ENCODE measurements at places on chromosomes 6 and 20.

DNA sequence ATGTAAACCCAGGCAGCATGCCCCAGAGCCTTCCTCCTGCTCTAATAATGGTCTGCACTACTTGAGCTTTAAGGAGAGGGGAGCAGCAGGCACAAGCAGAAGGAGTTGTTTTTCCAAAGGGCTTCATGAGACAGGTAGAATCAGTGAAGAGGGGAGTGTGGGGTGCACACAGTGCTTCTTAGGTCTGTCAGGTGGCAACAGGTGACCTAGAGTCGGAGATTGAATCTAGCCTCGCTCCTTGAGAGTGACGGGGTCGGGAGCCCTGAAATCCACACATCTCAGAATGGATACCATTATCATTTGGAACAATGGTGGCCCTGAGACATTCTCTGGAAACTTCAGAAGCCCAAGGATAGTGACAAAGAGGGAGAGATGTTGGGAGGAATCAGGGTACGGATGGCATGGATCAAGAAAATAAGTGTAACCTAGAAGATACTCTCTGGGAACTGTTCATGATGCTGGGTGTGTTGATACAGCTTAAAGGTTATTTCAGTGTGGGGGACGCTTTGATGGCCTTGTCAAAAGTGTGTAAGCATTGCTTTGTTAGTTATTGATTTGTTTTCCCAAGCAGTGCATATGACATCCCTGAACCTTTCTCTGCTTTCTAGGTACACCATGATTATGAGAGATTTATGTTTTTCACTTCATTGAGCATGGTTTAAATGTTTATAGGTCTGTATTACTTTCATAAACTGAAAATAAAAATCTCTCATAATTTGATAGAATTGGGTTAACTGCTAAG is 77.8 kb upstream of the L3MBTL3 start:
- no peak for DNase-seq

GRCh38 chr6:64155063-64155462 is 519.5 kb downstream of the PHF3 start:
- DNase-seq, result no peak

DNA sequence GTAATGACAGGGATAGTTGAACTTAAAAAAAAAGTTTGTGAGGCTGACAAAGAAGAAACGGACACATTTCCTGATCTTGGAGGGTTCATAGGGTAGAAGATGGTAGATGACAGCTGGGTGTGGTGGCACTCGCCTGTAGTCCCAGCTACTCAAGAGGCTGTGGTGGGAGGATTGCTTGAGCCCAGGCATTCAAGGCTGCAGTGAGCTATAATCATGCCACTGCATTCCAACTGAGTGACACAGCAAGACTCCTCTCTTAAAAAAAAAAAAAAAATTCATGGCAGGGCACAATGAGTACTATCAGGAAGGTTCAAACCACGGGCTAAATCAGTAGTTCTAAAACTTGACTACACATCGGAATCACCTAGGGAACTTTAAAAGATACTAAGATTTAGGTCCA is 2.0 kb upstream of the MICA start:
- no peak for DNase-seq

DNA sequence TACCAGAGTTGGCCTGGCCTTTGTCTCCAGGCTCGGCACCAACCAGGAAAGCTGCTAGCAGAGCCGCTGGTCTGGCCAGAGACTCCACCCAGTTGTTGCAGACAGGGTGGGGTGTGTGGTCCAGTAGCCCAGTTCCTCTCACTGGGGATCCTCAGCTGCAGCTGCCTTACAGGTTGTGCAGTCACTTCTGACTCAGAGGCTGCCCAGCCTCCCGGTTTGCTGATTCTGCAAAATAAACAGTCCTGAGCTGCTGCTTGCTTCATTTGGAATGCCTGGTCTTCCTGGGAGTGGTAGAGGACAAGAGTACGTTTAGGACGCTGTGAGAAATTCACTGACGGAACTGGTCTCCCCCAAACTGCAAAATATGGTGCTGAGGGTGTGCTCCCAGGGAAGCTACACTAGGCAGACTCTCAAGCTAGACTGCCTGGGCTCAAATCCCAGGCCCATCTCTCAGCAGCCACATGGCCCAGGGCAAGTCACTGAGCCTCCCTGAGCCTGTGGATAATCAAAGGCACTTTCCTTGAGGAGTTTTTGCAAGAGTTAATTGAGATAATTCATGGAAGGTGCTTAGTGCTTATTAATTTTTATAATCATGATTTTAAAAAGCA is 246.1 kb downstream of the TFAP2C start:
- no peak for DNase-seq

- DNase-seq, result no peak
Observed at GRCh38 chr6:6346427-6347023, 26.1 kb upstream of the F13A1 start.

GRCh38 chr6:164693944-164694343 is 615.5 kb downstream of the C6orf118 start:
- no peak for DNase-seq

GRCh38 chr6:128095362-128095761 is 194.5 kb upstream of the THEMIS start:
- no peak for DNase-seq

DNA sequence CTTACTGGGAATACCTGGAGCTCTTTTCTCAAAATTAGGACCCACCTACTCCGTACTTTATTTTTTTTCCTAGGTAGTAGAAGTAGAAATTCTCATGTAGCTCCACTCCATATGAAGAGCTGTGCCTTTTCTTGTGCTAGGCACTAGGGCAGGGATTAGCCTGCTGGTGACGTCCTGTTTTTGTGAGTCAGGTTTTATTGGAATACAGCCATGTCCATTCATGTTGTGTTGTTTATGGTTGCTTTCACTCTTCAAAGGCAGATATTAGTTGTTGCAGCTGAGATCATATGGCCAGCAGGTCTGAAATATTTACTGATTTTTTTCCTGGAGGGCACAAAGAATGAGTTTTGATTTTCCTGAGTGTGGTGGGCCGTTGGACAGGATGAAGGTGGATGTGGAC is 20.5 kb downstream of the XRN2 start:
- DNase-seq, result no peak

DNA sequence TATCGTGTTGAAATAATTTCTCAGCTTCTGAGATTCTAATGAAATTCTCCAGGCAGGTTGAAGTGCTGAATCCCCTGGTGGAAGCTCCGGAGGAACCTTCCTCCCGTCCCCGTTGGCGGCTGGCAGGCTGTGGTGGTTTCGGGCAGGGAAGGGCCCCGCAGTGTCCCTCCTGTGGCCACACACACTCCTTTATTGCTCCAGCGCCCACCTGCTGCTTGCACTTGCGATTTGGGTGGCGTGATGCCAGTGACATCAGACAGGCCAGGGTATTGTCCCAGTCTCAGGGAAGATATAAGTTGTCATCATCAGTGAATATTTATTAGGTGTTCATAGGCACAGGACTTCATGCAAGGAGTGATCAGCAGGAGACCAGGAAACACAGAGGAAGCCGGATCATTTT is 530.4 kb downstream of the QKI start:
- DNase-seq, result no peak

GRCh38 chr20:23094213-23094896 is 8.2 kb upstream of the CD93 start:
- DNase-seq, result no peak

DNA sequence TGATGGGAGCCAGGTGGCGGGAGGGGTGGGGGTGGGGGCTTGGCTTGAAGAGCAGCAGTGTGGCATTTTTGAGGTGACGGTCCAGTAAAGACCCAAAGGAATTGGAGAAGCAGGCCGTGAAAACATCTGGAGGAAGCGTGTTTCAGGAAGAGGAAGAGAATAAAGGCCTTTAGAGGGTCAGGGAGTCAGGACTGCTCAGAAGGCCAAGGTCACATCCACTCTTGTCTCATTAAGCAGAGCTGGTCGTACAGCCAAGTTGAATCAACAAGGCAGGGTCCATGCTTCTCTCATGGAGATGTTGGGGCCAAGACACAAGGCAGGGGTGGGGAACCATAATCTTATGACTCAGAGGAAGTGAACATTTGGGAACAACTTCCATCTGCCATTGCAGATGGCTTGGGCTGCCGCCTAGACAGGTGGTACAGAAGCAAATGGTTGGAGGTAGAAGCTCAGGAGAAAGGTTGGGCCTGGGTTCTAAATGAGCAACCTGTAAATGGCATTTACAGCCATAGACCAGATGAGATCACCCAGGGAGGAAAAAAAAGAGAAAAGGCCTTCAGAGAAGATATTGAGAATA is 179.6 kb downstream of the TTLL2 start:
- DNase-seq, result no peak

GRCh38 chr6:151740820-151741219 is 66.7 kb upstream of the ESR1 start:
- DNase-seq, result no peak

GRCh38 chr6:44856479-44856878 is 469.0 kb downstream of the CDC5L start:
- DNase-seq, result no peak

GRCh38 chr20:42604998-42605956 is 584.4 kb downstream of the PTPRT start:
- no peak for DNase-seq

DNA sequence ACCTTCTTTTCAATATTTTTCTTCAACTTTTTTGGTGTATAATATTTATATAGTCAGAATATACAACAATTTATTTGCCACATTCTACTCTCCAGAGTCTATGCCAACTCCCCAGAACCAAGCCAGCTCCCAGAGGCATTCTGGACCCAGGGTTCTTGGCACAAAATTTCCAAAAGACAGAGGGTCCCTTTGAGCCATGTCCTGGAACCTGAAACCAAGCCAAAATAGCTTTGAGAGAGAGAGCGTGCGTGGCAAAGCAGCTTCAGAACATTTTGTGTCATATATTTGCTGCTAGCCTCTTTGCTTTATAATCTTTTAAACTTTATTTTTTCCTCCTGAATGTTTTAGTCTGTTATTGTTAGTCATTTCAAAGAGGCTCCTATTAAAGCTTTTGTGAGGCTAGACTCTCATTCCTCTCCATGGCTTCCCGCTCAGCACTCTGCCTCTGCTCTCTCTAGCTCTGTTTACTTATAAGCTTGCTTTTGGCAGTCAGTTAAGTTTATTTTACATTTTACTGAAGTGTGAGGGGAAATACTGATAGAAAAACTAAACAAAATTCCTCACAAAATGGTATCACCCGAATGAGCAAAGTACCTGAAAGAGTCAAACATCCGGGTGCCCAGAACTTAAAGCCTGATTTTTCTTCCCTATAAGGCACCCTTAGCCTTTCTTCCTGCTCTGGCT is 605.1 kb upstream of the ID4 start:
- DNase-seq, result no peak

- no peak for DNase-seq
Observed at GRCh38 chr6:122322824-122323223, 76.6 kb upstream of the HSF2 start.

DNA sequence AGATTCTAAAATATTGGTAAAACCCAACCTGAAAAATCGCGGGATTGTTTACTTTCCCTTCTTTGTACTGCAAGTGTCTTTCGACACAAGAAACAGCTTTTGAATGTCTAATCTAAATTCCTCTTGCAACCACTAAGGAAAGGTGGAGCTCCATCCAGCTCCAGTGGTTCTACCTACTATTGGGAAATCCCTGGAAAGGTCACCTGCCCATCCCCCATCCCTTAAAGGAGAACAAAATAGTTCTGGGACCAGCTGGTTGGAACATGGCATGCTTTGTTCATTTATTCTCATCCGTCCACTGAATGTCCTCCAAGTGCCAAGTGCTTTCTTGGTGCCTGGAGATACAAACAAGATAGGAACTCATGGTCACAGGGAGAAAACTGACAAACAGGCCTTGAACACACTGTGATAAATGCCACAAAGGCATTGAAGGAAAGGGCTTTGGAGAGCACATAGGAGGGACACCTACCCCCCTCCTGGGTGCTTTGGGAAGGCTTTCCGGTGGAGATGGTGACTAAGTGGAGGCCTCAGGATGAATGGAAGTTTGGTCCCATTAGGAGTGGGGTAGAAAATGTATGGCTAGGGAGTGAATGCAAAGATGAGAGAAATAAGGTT is 2.3 kb upstream of the CITED2 start:
- DNase-seq, result no peak

- no peak for DNase-seq
Observed at GRCh38 chr20:60586269-60587050, 628.2 kb downstream of the CDH26 start.

GRCh38 chr6:43714311-43715055 is 26.9 kb upstream of the MRPS18A start:
- no peak for DNase-seq

DNA sequence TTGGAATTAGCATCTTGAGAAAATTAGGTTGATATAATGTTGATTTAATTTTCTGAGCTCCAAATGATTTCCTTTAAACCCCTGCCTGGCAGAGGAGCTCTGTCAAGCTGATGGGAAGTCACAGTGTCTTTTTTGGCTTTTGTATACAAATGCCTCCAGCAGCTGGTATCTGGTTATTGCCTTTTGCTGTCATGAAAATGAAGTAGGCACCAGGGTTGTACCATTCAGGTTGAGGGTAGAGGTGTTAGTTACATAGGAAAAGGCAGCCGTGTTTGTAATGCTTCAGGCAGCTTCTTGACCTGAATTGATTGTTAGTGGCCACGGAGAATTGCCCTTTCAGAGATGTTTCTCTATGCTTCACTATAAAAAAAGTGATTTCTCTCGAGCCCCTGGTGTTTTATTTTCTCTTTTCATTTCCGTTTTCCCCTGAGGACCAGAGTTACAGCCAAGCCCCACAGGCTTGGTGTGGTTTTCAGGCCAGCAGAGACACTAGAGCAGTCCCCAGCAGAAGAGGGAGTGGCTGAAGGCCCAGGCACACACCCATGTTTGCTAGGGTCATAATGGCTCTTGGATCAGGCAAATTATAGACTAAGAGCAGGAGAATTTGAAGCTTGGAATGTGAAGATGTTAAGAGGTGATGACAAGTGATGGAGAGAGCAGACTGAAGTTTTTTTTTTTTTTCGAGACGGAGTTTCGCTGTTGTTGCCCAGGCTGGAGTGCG is 21.6 kb downstream of the CMTR1 start:
- DNase-seq, result no peak

GRCh38 chr20:44415833-44416715 is 59.6 kb upstream of the TTPAL start:
- DNase-seq, result no peak

DNA sequence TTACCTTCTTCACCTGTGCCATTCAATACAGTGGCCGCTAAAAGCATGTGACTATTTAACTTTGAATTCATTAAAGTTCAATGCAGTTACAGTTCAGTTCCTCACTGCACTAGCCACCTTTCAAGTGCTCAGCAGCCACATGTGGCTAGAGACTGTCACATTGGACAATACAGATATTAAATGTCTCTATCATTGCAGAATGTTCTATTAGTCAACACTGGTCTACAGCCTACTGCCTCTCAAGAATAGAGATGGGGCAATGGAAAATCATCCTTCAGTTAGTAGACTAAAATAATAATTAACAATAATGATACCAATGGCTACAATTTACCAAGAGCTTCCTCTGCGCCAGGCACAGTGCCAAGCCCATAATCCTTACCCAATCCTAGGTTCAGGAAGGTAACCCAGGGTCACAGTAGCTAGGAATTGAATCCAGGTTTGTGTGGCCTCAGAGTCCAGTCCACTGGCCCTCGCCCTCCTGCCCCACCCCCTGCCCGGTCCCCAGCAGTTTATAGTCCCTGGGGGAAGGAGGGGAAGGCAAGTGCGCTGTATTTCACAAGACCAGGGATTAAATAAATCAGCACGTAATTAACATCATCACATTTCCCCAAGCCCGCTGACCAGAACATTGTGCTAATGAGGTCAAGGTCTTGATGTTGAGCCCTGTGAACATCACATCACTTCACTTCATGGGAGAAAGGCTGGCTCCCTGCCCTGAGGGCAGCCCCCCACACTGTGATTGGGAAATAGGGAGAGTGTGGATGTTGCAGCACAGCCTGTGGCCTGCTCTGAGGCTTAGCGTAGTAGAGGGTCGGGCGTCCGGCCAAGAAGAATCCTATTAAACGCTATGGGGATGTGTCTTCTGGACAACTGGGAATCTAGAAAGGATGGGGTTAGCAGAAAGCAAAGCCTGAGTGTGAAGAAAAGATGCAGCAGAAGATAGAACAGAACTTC is 147.2 kb downstream of the VEGFA start:
- DNase-seq, result no peak
